Cardiac atrium fibroblast (primary cell): ENCODE measurements at places on chromosomes 12 and 14. TPM values are rescaled to one million over a fixed set of nuclear protein-coding genes. Genes with fewer than 3 reads are reported as not detected.

DCAF4 gene
- 13.7 and 20.1 TPM in 2 replicates for total RNA-seq

MANSC4 gene
- not detected in 2 replicates for total RNA-seq

GDF11 gene
- total RNA-seq, result 5.6 and 7.1 TPM in 2 replicates

PPP1R36 gene
- total RNA-seq, result 0.16 TPM in 1 of 2 replicates, not detected in the other

PLEKHG3 gene
- total RNA-seq, result 12.6 and 14.4 TPM in 2 replicates

CLEC4A gene
- not detected in 2 replicates for total RNA-seq

CD4 gene
- total RNA-seq, result 2.6 and 2.9 TPM in 2 replicates

OTOGL gene
- 0.81 and 1.1 TPM in 2 replicates for total RNA-seq
